Neural crest cell (in vitro differentiated cells): ENCODE measurements at places on chromosomes 1 and 21. TPM values are rescaled to one million over a fixed set of nuclear protein-coding genes. Genes with fewer than 3 reads are reported as not detected.
A peak's percentile ranks its signal among the peaks of the same experiment; 100 is the strongest.

DNA sequence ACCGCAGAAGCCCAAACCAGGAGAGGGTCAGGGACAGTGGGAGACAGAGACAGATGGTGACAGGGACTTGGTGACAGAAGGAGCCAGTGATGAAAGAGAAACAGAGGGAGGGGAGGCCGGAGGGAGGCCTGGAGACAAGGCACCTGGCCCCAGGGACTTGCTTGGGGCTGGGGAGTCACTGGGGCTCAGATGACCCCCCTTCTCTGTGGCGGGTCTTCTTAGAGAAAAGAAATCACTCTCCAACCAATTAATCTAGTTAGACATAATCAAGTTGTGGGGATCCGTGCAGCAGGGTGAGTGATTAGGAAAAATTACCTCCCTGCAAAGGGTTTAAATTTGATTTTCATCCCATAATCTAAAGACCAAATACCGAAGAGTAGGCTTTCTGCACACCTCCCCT lies 519.8 kb downstream of the PTPRU start:
- no peak for DNase-seq
- no peaks in the 10 kb centered on the region for H3K36me3 ChIP-seq
- H3K27ac ChIP-seq: no peak overlapping the region
- no peak overlapping the region for H3K4me3 ChIP-seq
- H3K27me3 ChIP-seq: peaks cover 41% of the 10 kb centered on the region

DNA sequence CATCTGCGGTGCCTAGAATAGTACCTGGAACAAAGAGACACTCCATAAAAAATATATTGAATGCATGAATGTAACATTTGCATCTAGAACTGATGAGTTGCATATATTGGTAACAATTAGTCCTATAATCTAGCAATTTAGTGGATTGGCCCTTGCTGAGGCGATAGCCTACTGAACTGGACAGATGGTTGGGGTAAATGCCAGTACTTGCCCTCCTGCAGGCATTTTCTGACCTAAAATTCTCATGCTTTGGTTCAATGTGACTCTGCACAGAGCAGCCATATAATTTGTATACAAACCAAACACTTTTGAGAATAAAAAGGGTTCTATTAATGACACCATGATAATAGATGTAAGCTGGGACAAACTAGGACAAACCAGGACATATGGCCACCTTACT lies 313.6 kb downstream of the OLFM3 start:
- H3K4me1 ChIP-seq: no peaks in the 10 kb centered on the region
- H3K27me3 ChIP-seq: no peaks in the 10 kb centered on the region
- DNase-seq: no peak

- no peaks in the 10 kb centered on the region for H3K36me3 ChIP-seq
- H3K27me3 ChIP-seq: peaks cover 9% of the 10 kb centered on the region
- peak overlapping the region; percentile 87 for H3K4me3 ChIP-seq
- no peak for DNase-seq
These were observed 14.2 kb upstream of the MCOLN3 start for GRCh38 chr1:85062425-85063026.

DNA sequence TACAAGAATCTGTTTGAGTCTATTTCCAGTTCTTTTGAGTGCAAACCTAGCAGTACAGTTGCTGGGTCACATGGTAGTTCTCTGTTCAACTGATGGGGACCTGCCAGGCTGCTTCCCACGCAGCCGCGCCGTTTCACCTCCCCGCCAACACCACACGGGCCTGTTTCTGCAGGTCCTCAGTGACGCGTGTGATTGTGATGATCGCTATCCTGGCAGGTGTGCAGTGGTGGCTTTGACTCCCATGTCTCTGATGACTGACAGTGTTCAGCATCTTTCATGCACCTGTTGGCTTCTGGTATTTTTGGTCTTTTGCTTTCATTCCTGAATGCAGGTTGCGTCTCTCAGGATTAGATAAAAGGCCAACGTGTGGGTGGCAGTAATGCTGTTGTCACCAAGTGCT lies 41.6 kb downstream of the FAAP20 start:
- DNase-seq: no peak
- H3K4me1 ChIP-seq: no peaks in the 10 kb centered on the region
- no peak overlapping the region for H3K4me3 ChIP-seq
- peaks cover 9% of the 10 kb centered on the region for H3K36me3 ChIP-seq

GRCh38 chr1:224490549-224491537 lies 56.2 kb upstream of the WDR26 start:
- H3K4me3 ChIP-seq: no peak overlapping the region
- H3K27me3 ChIP-seq: no peaks in the 10 kb centered on the region
- H3K27ac ChIP-seq: no peak overlapping the region
- no peak for DNase-seq

GRCh38 chr1:239896569-239896968 lies 195.1 kb upstream of the FMN2 start:
- peaks cover 13% of the 10 kb centered on the region for H3K4me1 ChIP-seq
- H3K27ac ChIP-seq: no peak overlapping the region
- no peaks in the 10 kb centered on the region for H3K27me3 ChIP-seq
- no peak for DNase-seq
- no peak overlapping the region for H3K4me3 ChIP-seq
- no peaks in the 10 kb centered on the region for H3K36me3 ChIP-seq

DNA sequence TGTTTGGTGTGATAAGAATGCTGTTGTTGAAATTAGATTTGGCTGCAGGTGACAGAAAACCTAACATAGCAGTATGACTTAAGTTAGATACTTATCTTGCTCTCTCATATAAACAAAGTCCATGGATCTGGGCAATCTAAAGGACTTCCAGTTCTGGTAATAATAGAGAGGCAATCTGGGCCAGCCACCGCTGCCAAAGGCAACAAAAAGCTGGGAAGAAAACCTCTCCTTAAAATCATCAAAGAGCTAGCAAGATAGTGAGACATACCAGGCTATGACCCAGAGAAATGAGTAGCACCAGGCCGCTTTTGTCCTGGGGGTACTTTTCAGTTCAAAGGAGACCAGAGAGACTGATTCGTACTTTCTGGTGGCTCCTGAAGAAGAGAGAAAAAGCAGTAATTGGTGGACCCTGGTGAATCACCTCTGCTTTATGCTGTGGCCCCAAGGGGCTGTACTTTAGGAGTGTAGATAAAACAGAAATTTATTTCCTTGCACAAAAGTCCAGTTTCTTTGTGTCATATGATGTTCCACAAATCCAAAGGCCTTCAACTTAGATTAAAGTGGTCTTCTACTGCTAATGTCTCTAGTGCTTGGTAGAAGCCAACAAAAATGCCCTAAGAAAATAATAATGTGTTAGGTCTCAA lies 125.4 kb downstream of the TBX19 start:
- H3K27ac ChIP-seq: no peak overlapping the region
- no peaks in the 10 kb centered on the region for H3K36me3 ChIP-seq
- H3K27me3 ChIP-seq: peaks cover 3% of the 10 kb centered on the region
- DNase-seq: no peak
- H3K4me3 ChIP-seq: no peak overlapping the region
- no peaks in the 10 kb centered on the region for H3K4me1 ChIP-seq

DNA sequence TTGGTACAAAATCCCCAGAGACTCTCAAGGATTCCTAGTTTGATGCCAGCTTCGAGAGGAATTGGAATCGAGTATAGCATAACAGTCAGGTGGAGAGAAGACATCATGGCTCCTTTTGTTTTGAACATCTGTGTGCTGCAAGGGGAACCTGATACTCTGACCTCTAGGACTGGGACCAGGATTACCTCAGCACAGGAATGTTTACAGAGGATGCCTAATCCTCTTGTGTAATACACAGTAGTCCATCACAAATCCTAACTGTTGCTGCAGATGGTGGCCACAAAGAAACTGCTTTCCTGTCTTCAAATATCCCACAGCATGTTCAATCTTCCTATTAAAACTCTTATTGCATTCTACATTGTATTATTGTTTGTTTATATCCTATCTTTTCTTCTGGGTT lies 111.8 kb upstream of the PRMT6 start:
- H3K27ac ChIP-seq: no peak overlapping the region
- H3K4me1 ChIP-seq: no peaks in the 10 kb centered on the region
- no peak overlapping the region for H3K4me3 ChIP-seq

DNA sequence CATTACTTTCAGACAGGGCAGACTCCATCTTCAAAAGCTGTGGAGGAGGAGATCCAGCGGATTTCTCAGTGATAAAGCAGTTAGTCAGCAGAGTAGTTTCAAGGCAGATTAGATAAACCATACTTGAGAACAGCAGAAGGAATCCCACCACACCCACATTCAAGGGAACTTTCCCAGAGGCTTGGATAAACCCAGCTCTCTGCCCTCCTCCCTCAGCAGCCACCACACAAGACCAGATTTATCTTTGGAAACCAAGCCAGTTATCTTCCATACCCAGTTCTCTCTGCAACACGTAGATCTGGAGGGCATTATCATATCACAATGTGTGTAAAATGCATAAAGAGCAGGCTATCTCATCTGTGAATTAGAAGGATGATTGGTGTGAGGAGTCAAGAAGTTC lies 40.2 kb downstream of the GFI1 start:
- no peaks in the 10 kb centered on the region for H3K36me3 ChIP-seq
- DNase-seq: no peak
- H3K27me3 ChIP-seq: no peaks in the 10 kb centered on the region
- H3K4me1 ChIP-seq: peaks cover 9% of the 10 kb centered on the region

- no peaks in the 10 kb centered on the region for H3K27me3 ChIP-seq
- H3K36me3 ChIP-seq: no peaks in the 10 kb centered on the region
- no peak overlapping the region for H3K27ac ChIP-seq
- no peak overlapping the region for H3K4me3 ChIP-seq
- H3K4me1 ChIP-seq: no peaks in the 10 kb centered on the region
These were observed 127.3 kb downstream of the HLCS start for GRCh38 chr21:36839123-36839522.

- no peaks in the 10 kb centered on the region for H3K27me3 ChIP-seq
- no peak overlapping the region for H3K4me3 ChIP-seq
- DNase-seq: no peak
- no peak overlapping the region for H3K27ac ChIP-seq
- peaks cover 6% of the 10 kb centered on the region for H3K4me1 ChIP-seq
- H3K36me3 ChIP-seq: no peaks in the 10 kb centered on the region
These were observed 350.8 kb upstream of the KAZN start for GRCh38 chr1:14247666-14248065.

IPP gene
- 16.8 and 18.8 TPM in 2 replicates for total RNA-seq

ZBTB17 gene
- 46.1 and 51.5 TPM in 2 replicates for total RNA-seq

LCE6A gene
- not detected in 2 replicates for total RNA-seq

ZSWIM5 gene
- 13.1 and 13.2 TPM in 2 replicates for total RNA-seq

EXTL1 gene
- total RNA-seq: 7.6 and 8.1 TPM in 2 replicates

CASZ1 gene
- 2.6 and 2.9 TPM in 2 replicates for total RNA-seq
